ENCODE measurements at places on chromosomes 6 and 20.

DNA sequence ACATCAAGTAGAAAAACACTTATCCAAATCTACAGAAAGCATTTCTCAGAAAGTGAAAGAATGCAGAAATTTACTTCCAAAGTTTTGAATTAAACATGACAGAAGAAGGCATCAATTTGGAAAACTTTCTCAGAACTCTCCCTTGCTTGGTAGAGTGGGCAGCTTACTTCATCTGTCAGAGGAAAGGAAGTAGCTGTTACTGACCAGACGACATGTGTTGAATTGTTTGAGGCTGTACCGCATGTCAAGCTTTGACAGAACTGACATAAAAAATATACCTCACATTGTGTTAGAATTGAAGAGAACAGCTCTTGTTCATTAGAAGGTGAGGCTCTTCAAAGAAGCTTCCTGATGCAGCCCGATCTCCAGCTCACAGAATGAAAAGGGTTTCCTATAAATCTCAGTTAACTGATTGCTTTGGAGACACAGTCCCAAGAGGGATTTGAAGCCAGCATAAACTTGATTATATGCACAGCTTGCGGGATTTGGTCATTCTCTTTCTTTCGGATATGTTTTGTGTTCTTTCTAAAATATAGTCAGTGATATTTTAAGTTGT, 190.7 kb downstream of the PLCB1 start:
- no peak for DNase-seq

DNA sequence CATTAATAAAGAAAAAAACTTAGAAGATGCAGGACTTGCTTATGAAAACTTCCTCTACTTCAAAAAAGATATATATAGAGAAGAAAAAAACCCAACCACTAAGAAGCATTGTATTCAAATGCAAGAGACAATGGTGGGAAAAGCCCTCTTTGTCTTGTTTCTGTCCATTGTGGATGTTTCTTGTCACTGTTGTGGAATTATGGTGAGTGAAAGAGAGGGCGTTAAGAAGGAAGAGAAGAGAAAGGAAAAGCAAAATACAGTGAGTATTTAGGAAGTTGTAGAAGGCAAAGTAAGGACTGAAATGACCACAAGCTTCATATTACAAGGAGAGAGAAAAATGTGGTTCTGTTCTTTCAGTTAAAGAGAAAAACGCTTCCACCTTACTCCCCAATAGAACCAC, 14.1 kb upstream of the THBD start:
- no peak for DNase-seq

- no peak for DNase-seq
Measured at GRCh38 chr20:37392441-37393195, 46.7 kb downstream of the SRC start.

- no peak for DNase-seq
Measured at GRCh38 chr6:147071776-147072175, 132.4 kb upstream of the STXBP5 start.

GRCh38 chr6:4809999-4810918, 34.1 kb downstream of the CDYL start:
- no peak for DNase-seq

DNA sequence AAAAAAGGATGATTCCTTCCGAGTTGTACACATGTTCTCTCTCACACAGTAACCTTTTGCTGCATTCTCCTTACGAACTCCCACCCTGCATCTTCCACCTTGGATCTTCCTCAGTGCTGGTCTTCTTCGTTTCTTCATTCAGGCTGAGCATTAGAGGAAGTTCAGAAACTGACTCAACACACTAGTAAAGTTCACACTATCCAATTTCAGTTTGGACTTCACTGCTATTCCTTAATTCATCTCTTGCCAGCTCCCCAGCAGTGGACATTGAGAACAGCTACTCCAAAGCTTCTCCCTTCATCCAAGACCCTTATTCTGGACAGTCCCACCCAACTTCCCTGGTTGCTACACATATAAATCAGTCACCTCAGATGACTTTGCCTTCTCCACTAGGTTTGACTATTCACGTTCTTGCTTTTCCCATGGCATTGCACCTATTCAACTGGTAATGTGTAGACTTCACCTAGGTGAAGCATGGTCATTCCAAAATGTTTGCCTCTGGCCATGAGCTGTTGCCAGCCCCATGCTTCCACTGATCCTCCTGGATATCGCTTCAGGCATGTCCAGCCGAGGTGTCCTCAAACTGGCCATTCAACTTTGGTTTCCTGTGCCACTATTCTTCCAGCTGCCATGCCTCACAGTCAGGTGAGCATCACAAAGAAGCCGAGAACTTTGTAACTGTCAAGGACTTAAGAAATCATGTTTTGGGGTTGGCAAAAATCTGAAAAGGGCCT, 103.9 kb upstream of the EMILIN3 start:
- DNase-seq, result no peak

DNA sequence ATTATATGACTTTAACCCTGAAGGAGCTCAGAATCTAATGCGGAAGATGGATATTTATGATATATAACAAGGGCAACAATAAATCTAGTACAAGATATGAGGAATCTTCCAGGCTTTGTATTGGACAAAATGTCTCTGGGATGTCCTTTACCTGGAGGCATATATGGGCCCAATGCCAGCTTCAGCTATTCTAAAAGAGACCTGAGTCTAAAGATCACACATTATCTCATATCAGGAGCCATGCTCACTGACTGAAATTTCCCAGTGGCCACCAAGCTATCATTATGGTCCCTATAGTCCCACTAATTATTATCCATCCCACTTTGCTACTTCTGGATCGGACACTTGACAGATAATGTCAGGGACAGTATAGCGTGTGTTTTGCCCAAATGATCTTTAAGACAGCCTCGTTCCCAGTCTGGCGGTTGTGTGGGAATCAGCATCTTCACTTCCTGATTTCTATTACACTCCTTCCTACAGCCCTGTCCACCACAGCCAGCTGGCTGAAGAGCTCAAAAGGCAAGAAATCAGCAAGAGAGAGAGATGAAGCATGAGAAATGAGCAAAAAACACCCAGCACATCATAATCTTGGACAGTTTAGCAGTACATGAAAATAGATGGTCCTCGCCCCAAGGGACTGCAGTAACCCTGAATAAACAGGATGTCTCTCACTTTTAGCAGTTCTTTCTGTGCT, 34.9 kb downstream of the KLHL31 start:
- DNase-seq, result no peak

DNA sequence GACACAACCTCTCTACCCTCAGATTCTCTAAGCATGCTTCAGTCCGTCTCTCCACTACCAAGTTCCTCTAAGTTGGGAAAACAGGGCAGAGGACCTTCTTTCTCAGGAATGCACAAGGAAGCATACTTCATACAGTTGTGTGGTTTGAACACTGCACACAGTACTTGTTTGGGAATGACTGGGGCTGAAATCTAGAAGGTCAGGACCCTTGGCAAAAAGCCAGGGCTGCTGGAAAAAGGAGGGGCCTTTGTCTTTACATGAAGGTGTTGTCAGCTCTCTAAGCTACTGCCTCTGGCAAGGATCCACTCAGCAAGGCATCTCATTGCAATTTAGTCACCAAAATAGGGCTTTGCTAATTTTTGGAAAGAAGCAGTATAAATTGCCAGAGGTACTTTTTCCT, 20.7 kb upstream of the HEY2 start:
- no peak for DNase-seq

DNA sequence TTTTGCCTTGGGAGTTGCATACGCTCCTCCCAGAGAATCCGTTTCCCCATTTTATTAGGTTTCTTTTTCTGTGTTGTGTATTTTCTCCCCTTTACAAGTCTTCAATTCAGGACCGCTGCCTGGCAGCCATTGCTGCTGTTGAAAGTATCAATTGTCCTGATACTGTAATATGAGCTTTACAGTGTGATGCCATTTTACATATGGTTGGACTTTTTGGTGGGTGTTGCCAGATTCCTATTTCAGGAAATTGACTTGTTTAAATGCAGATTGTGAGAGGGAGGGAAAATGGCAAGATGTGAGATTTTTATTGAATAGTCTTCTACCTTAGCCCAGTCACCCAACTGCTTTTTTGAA, 1.2 kb downstream of the PANK2 start:
- DNase-seq, result no peak

DNA sequence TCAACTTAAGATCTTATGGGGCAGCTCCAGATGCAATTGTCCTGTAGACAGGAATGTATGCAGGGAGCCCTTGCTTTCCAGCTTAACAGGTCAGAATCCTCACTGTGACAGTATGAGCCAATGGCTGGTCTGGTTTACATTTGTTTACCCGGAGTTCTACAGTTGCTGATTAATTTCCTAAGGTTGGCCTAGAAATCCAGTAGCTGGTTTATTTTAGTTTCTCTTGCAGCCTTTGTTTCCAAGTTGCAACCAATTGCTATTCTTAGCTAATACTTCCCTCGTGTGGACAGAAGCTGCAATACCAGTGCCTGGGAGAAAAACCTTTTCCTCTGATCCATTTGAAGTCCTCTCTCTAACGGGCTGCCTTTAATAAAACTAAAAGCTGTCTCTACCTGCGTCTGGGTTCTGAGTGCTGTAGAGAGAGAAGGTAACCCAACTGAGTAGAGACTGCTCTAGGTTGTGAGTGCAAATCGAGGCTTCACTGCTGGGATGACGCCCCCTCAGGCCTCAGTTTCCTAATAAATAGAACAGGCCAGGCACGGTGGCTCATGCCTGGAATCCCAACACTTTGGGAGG, 45.9 kb downstream of the ZNF217 start:
- no peak for DNase-seq

DNA sequence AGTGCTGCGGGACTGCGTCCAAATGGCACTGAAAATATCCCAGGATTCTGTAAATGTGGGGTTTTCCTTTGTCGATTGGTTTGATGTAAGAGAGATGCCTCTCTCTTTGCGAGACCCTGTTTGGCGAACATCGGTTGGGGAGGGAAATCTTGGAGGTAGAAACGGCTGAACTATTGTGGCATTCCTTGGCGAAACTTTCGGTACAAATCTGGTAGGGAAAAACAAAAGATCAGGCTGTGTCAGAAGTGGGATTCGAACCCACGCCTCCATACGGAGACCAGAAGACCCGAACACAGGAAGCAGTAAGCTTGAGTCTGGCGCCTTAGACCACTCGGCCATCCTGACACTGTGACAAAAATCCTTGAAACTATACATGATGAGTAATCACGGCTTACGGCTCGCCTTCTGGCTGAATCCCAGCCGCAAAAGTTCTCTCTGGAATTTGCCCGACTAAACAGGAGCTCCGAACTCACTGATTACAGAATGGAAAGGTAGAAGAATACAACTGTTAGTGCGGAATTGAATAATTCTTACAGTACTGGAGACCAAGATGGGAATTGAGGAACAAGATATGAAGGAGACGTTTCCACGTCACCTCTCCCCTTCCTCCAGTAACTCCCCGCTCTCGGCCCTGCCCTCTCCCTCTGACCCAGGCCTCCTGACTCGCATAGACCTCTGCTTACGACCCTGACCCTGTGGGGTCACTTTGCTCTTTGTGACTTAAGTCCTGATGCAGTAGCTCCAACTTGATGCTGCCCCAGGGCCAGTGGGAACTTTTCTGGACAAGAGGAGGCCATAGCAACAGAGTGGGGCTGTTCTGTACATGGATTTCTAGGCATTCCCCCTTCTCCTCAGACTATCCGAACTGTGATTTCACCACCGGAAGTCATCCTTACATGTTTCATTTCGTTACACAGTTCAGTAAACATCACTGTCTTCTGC, 132.8 kb upstream of the ZNF184 start:
- no peak for DNase-seq

DNA sequence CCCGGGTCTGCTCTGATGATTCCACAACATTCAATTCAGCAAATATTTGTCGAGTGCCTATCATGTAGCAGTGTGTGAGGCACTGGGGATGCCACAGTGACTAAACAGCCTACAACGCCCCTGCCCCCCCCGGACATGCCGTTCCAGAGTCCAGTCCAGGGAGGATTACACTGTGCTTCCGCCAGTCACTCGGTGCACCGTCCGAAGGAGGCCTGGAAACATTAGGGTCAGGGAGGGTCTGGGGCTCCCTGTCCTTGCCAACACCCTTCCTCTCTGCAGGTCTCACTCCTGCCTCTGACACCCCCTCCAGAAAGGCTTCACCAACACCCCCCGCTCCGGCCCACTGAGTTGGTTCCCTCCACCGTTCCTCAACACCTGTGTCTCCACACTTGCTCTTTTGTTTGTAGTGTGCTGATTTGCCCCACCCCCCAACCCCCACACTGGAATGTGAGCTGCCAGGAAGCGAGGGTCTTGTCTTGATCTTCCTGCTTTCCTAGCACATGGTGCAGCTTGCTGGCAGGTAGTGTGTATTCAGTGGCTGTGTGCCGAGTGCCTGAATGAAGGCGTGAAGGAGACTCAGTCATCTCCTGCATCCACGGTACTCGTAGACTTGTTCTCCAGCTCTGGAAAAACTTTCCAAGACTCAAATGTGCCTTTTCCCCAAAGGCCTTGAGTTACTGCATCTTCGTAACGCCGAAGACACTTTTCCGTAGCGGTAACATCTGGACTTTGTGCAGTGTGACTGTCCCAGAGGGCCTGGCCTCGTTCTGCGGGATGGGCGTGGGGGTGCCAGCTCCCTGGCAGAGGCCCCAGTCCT, 150.4 kb downstream of the ZDHHC14 start:
- peak; percentile 78 for DNase-seq

DNA sequence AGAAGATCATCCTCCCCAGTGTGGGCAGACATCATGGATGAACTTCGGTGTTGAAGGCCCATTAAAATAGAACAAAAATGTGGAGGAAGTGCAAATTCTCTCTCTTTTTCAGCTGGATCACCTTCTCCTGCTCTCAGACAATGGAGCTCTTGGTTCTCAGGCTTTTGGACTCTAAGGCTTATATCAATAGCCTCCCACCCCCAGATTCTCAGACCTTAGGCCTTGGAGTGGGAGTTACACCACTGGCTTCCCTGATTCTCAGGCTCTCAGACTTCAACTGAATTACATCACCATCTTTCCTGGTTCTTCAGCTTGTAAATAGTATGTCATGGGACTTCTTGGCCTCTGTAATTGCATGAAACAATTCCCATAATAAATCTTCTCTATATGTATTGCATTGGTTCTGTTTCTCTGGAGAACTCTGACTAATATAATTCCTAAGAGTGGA, 36.6 kb downstream of the NSFL1C start:
- DNase-seq, result no peak

GRCh38 chr6:36305885-36306284, 30.8 kb downstream of the BNIP5 start:
- no peak for DNase-seq

DNA sequence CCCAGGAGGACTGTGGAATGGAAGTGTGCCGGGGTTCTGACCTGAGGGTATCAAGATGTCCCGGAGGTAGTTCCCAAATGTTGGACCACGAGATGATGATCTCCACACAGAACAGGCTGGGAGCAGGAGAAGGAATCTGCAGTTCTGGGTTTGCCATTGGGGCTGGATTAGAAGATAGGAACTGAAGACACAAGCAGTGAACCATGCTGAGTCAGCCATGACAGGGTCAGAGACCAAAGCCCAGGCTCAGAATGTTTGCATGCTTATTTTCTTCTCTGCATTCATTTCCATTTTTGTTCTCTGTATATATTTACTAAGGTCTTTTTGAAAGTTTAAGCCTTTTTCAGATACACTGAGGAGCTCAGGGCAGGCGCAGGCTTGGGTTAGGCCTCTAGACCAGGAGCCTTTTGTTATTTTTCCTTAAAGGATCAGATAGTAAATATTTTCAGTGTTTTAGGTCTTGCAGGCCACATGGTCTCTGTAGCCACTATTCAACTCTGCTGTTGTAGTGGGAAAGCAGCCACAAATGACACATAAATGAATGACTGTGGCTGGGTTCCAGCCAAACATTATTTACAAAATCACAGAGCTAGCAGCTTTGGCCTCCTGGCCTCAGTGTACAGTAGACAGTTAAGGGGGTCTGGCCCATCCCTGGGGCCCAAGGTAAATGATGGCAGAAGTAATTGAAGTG, 28.5 kb downstream of the SLC35D3 start:
- DNase-seq, result no peak

GRCh38 chr6:83884523-83884922, 25.0 kb downstream of the CYB5R4 start:
- DNase-seq, result no peak

- no peak for DNase-seq
Measured at GRCh38 chr20:50969435-50969834, 10.8 kb downstream of the MOCS3 start.

Data from gastrocnemius medialis (tissue), 4 donors.